ENCODE measurements at places on chromosomes 7 and 10. TPM values are rescaled to one million over a fixed set of nuclear protein-coding genes. Genes with fewer than 3 reads are reported as not detected.
A peak's percentile ranks its signal among the peaks of the same experiment; 100 is the strongest.

GRCh38 chr10:27542812-27543211 lies 38.7 kb downstream of the RAB18 start:
- no peak for DNase-seq

GRCh38 chr10:74460812-74461211 lies 309.8 kb downstream of the ADK start:
- no peak for DNase-seq

GIMAP5 gene
- total RNA-seq = 25.6 TPM

ZNF487 gene
- 2.2 TPM for total RNA-seq

CHN2 gene
- 4.1 TPM for total RNA-seq

OR9A2 gene
- not detected for total RNA-seq

- no peak for DNase-seq
Measured at GRCh38 chr7:98049034-98049433, 57.6 kb upstream of the LMTK2 start.

DNA sequence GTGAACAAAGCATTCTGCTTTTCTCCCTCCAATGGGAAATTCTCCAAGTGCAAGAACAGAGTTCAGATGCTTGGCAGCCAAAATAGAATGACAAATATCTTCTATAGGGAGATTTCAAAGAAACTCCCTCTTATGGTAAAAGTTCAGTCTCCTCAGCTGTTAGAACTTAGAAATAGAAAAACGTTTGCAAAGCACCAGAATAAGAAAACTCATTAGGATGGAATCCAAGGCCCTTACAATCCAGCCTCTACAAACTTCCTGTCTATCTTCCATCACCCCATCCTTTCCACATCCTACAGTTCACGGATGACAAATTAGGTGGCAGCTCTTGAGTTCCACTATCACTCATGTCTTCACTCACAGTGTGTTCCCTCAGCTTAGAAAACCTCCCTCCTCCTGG lies 25.7 kb downstream of the FAM13C start:
- DNase-seq = no peak

- no peak for DNase-seq
Measured at GRCh38 chr10:31126593-31126992, 94.9 kb upstream of the ZNF438 start.

- DNase-seq = no peak
Measured at GRCh38 chr7:114297121-114297520, 117.5 kb upstream of the FOXP2 start.

DNA sequence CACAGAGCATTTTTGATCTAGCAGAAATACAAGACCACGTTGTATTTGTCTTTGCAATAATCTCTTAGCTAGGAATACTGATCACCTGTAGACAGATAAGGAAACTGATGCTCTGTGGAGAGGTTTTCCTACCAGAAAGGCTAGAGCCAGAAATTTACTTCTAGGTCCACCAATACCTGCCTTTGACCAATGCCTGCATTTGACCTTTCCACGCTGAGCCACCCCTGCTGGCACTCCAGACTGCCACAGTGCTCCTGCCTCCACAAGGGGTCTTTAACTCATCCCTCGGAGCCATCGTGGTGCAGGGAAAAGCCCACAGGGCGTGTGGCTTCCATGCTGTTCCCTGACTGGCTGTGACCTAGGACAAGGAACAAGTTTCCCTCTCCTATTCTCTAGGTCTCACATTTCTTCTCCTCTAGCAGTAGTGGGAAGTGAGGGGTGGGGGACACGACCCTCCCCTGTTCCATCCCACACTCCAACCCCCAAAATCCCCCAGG lies 1.5 kb upstream of the ELN start:
- DNase-seq = no peak

GRCh38 chr7:155798673-155799439 lies 13.4 kb downstream of the SHH start:
- DNase-seq = no peak

DNA sequence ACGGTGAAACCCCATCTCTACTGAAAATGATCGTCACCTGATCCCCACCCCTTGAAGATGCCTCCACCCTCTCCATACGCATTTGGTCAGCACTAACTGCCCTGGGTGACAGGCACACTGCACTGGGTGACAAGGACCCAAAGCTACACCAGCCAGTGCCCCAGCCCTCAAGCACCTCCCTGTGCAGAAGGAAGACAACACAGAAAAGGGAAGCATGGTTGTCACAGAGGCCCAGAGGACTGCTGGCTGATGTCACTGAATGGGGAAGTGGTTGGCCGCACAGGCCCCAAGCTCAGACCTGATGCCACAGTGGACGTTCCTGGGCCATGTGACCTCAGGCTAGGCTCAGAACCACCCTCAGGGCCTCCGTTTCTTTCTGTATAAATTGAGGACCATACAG lies 4.2 kb upstream of the PILRA start:
- peak; percentile 53 for DNase-seq

All from left cardiac atrium (tissue), 4 donors.